ENCODE measurements at places on chromosomes 1 and 21. TPM values are rescaled to one million over a fixed set of nuclear protein-coding genes. Genes with fewer than 3 reads are reported as not detected.

DNA sequence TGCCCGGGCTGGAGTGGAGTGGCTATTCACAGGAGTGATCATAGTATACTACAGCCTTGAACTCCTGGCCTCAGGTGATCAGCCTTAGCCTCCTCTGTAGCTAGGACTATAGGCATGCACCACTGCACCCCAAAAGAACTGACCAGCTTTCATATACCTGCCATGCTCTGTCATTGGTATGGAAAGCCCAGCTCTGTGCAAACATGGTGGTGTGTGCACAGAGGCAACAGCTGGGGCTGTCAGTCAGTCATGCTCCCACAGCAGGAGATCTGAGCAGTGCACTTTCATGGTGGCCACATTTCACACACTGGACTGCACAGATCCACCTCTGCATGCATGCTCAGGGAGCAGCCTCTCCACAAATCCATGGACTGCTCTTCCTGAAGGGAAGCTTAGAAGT, 8.8 kb upstream of the JAK1 start:
- DNase-seq: no peak

- DNase-seq: no peak
Measured at GRCh38 chr1:235888119-235888643, 21.5 kb upstream of the LYST start.

DNA sequence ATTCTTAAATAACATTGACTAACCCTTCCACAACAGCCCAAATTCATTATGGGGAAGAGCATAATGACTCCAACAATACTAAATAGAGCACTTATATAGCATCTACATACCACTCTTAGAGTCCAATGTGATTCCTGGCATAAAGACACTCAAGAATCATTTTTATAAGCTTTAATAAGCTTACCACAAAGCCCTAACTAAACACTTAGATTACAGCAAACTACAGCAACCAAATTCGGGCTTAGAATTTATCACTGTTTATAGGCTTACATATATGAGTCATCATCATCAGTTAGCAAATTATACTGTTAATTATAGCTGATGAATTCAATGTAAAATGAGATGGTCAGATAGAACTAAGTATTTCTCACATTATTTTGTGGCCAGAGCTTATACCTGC, 7.3 kb downstream of the SCYL3 start:
- no peak for DNase-seq

- DNase-seq: no peak
Measured at GRCh38 chr1:183926983-183927382, 110.5 kb downstream of the COLGALT2 start.

- DNase-seq: no peak
Measured at GRCh38 chr1:184513966-184514365, 127.1 kb downstream of the C1orf21 start.

- DNase-seq: no peak
Measured at GRCh38 chr1:170200621-170201397, 55.0 kb downstream of the NTMT2 start.

GRCh38 chr1:5481889-5482288, 510.3 kb downstream of the NPHP4 start:
- DNase-seq: no peak

- no peak for DNase-seq
Measured at GRCh38 chr1:3691421-3692204, 39.3 kb downstream of the TP73 start.

- no peak for DNase-seq
Measured at GRCh38 chr1:97797403-97798183, 123.2 kb downstream of the DPYD start.

DNA sequence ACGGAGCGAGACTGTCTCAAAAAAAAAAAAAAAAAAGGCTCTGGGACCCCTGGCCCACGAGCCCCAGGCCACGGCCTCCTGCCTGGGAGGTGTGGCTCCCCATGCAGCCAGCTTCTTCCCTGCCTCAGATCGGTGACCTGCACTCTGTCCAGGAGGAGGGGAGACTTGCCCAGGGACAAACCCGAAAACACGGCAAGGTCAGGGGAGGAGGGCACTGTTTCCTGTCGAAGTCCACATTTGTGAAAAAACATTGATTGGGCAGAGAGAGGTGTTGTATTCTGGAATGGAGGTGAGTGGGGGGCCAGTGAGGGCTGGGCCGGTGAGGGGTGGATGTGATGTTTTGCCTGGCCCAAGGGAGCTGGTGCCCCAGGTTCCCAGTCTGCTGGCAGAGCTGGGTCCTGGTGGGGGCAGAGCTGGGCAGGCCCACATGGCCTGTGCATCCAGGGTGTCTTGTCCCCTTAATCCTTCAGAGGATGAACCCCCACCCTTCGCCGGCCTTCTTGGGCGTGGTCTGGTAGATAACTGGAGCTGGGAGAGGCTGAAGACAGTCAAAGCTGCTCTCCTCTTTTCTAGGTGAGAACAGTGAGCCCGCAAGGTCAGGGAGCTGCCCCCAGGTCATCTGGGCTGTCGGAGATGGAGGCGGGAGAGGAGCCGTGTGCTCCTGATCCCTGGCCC, 12.4 kb upstream of the FAAP20 start:
- no peak for DNase-seq

GRCh38 chr1:111201275-111202090, 1.0 kb upstream of the DENND2D start:
- peak; percentile 52 for DNase-seq

GRCh38 chr1:111669268-111669667, 49.7 kb downstream of the RAP1A start:
- no peak for DNase-seq

The ARHGAP29 gene
- total RNA-seq: 29.9 TPM

The SLAMF6 gene
- total RNA-seq: 1.3 TPM

The CCDC24 gene
- total RNA-seq: 1.6 TPM

The ZSCAN20 gene
- 4.7 TPM for total RNA-seq

The THEM5 gene
- not detected for total RNA-seq

The RGS13 gene
- not detected for total RNA-seq

The FLG2 gene
- total RNA-seq: not detected

The LDLRAD2 gene
- total RNA-seq: not detected

The DIRAS3 gene
- total RNA-seq: 0.96 TPM

The CHIA gene
- total RNA-seq: not detected

The KCNQ4 gene
- 1.7 TPM for total RNA-seq
